T-helper 2 cell treated with Interferon-gamma antibody and Interleukin-4, amounts not matched to agents 100 ng/mL and 5 ng/mL, for 36 hours (primary cell): ENCODE measurements at places on chromosomes 5 and 9. TPM values are rescaled to one million over a fixed set of nuclear protein-coding genes. Genes with fewer than 3 reads are reported as not detected.

Gene SLC6A18
- total RNA-seq: not detected in 2 replicates

Gene GPR21
- 0.23 and 0.91 TPM in 2 replicates for total RNA-seq

Gene FAXDC2
- 0.14 TPM in 1 of 2 replicates, not detected in the other for total RNA-seq

Gene IRGM
- total RNA-seq: 3.5 and 4.2 TPM in 2 replicates

Gene ARL10
- 6.4 and 6.5 TPM in 2 replicates for total RNA-seq

Gene CYLC2
- total RNA-seq: not detected in 2 replicates

Gene SMARCA2
- total RNA-seq: 191 and 193 TPM in 2 replicates

Gene SLC34A1
- total RNA-seq: 0.07 and 0.11 TPM in 2 replicates

Gene CEL
- total RNA-seq: 2.5 TPM in 2 replicates

Gene LRRC19
- not detected in 2 replicates for total RNA-seq

Gene TRPM3
- not detected in 2 replicates for total RNA-seq

Gene FSD1L
- total RNA-seq: 5.2 and 6.2 TPM in 2 replicates

Gene NEUROG1
- total RNA-seq: not detected in 2 replicates

Gene IFNA7
- not detected in 2 replicates for total RNA-seq

Gene ZNF462
- total RNA-seq: 0.05 and 0.18 TPM in 2 replicates

Gene HAND1
- not detected in 2 replicates for total RNA-seq

Gene CARD6
- 4.4 and 5.0 TPM in 2 replicates for total RNA-seq

Gene MACIR
- 7.2 and 8.3 TPM in 2 replicates for total RNA-seq

Gene POLR1E
- 34.7 and 35.3 TPM in 2 replicates for total RNA-seq

Gene C1QTNF2
- not detected in 2 replicates for total RNA-seq

Gene FGF18
- 0.20 TPM in 1 of 2 replicates, not detected in the other for total RNA-seq

Gene GFI1B
- total RNA-seq: not detected in 2 replicates

Gene ZFP2
- total RNA-seq: 0.18 TPM in 1 of 2 replicates, not detected in the other

Gene ARL14EPL
- not detected in 2 replicates for total RNA-seq

Gene SNAPC4
- 13.2 and 15.2 TPM in 2 replicates for total RNA-seq

Gene TRPM6
- 0.05 TPM in 1 of 2 replicates, not detected in the other for total RNA-seq

Gene CXCL14
- not detected in 2 replicates for total RNA-seq

Gene ABCA1
- 0.05 and 0.14 TPM in 2 replicates for total RNA-seq

Gene COX7C
- 457 and 470 TPM in 2 replicates for total RNA-seq

Gene MAT2B
- total RNA-seq: 82.4 and 84.5 TPM in 2 replicates

Gene POU5F2
- 1.3 and 1.7 TPM in 2 replicates for total RNA-seq

Gene GOLGA1
- 13.5 and 15.3 TPM in 2 replicates for total RNA-seq

Gene COL5A1
- total RNA-seq: 0.07 and 0.14 TPM in 2 replicates

Gene FGF1
- total RNA-seq: not detected in 2 replicates

Gene PDE6A
- not detected in 2 replicates for total RNA-seq

Gene PTGES2
- 52.5 and 60.0 TPM in 2 replicates for total RNA-seq

Gene TLX3
- not detected in 2 replicates for total RNA-seq

Gene IL3
- 0.82 TPM in 2 replicates for total RNA-seq
